OCI-LY7 (cell line): ENCODE measurements at places on chromosomes 5 and 9. TPM values are rescaled to one million over a fixed set of nuclear protein-coding genes. Genes with fewer than 3 reads are reported as not detected.

- DNase-seq = no peak
These were observed 3.9 kb downstream of the STC2 start for GRCh38 chr5:173324115-173325001.

DNA sequence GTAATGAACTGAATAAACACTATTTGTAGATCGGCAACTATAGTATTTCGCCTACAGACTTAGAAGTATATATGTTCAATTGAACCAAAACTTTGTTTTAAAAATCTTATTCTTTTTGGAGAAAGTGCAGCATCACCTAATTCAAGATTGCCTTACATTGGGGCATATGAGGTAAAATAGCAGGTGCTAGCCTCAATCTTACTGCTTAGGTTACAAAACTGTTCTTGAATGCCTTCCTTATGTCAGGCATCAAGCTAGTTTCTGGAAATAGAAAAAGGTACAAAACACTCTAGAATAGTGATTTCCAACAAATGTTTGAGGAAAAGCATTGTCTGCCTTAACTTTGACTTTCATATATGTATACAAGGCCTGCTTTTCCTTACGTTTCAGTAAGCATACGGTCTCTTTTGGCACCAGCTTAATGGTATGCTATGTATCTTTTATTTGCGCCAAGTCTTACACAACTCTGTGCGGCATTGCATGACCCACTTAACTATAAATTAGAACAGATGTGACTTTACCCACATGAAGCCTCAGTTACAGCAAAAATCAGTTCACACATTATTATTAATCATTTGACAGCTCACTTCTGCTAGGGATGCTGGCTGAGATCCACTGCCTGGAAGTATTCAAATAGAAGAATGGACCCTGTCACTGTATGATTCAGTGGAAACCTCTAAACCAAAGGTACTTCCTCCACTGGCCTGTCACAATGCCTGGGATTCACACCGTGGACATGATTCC is 174.1 kb downstream of the PRELID2 start:
- DNase-seq = no peak

DNA sequence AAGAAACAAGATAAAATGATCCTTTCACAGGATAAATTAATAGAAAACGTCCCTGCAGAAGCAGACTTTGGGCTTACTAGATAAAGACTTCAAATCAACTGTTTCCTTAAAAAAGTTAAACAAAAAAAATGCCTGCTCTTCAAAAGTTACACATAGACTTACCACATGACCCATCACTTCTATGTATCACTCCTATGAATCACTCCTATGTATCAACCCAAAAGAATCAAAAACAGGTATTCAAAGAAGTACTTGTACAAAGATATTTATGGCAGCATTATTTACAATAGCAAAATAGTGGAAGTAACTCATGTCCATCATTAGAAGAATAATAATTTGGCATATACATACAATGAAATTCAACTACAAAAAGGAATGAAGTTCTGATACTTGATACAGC is 56.3 kb upstream of the PRDM9 start:
- DNase-seq = no peak

- no peak for DNase-seq
These were observed 48.6 kb upstream of the IRX2 start for GRCh38 chr5:2800035-2800434.

DNA sequence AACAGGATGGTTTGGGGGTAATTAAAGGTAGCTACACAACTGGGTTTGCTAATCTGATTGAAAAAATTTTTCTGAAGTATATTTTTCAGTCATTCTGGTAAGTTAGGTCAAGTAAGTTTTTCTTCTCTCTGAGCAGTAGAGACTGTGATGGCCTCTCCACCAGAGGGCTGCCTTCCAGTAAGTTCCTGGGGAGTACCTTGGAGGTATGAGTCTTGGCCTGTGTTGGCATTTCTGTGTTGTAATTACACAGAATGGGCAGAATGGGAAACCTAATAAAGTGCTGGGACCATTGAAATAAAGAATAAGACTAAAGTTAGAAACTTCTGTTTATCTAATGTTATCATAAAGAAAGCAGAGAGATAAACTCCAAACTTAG is 430.8 kb downstream of the ARHGEF28 start:
- DNase-seq = peak; percentile 13

Gene LCN1
- not detected in 2 replicates for total RNA-seq

DNA sequence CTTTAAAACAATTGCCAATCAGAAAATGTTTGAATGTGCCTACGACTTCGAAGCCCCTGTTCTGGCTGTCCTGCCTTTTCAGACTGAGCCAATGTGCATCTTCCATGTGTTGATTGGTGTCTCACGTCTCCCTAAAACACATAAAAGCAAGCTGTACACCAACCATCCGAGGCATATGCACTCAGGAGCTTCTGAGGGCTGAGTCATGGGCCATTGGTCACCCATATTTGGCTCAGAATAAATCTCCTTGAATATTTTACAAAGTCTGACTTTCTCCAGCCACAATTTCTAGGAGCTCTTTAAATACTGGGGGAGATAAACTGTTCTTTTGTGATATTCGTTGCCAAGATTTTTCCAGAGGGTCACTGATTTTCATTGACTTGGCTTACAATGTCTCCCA is 53.9 kb downstream of the C9orf57 start:
- DNase-seq = no peak

Gene NSMF
- total RNA-seq = 29.0 and 29.8 TPM in 2 replicates

DNA sequence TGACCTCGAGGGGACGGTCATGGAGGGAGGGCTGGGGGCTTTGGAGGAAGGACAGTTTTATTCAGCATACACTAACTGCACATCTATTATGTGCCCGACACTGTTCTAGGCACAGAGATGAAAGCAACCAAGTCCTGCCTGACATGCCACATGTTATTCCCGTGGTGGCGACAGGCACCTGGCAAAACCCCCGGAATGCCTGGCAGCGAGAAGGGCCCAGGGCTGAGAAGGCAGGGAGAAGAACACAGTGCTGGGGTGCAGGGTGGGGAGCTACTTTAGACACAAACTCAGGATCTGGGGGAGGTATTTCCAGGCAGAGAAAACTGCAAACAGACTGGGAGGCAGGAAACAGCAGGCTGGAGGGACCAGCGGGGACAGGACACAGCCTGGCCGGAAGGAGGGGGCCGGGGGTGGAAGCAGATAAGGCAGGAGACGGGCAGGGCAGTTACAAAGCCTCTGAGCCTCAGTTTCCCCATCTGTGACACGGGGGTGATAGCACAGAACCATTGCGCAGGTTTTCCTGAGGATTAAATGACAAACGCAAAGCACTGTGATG is 77.7 kb downstream of the STK10 start:
- DNase-seq = no peak

DNA sequence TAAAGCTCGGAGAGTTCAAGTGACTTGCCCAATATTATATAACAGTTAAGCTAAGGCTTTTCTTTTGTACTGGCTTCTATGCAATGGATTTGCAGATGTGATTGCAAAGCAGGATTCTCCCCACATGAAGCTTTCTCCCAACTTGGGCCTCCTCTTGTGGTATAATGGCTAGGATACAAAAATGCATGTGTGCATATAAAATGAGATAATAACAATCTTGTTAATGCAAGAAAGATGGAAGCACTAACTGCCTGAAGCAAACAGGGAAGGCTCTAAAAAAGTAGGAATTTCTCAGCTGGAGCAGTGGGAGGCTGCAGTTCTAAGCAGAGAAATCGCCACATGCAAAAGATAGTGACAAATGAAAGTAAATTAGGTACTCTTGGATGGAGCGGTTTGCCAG is 444.2 kb upstream of the RIOK2 start:
- no peak for DNase-seq

Gene FOXD4L6
- 0.29 TPM in 1 of 2 replicates, not detected in the other for total RNA-seq

Gene ALDH1A1
- total RNA-seq = not detected in 2 replicates

Gene SEMA6A
- not detected in 2 replicates for total RNA-seq

GRCh38 chr5:173717959-173718358 is 101.5 kb upstream of the BOD1 start:
- DNase-seq = no peak

- no peak for DNase-seq
These were observed 23.8 kb downstream of the EXOC3 start for GRCh38 chr5:466661-467310.

DNA sequence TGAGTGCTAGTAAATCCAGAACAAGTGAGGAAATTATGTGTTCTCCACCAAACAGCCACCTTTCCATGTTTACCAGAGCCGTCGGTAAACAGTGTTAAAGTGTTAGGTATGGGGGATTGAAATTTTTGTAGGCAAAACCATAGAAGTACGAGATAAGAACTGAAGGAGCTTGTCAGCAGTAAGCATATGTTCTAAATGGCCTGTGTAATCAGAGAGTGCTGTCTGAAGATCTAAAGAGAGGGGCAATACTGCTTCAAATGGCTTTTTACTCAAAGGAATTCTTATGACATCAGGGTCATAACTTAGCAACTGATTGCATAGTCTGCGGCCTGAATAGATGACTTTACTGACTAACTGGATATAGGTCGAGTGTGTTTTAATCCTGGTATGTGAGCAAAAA is 13.4 kb upstream of the TEX10 start:
- DNase-seq = no peak

GRCh38 chr9:32385152-32385884 is 875 bp downstream of the ACO1 start:
- DNase-seq = no peak

DNA sequence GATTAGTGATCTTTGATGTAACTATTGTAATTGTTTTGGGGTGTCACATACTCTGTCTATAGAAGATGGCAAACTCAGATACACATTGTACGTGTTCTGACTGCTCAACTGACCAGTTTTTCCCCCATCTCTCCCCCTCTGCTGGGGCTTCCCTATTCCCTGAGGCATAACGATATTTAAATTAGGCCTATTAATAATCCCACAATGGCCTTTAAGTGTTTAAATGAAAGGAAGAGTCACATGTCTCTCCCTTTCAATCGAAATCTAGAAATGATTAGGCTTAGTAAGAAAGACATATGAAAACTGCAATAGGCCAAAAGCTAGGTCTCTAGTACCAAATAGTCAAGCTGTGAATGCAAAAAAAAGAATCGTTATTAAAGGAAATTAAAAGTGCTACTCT is 265.6 kb downstream of the TMEM232 start:
- DNase-seq = no peak

DNA sequence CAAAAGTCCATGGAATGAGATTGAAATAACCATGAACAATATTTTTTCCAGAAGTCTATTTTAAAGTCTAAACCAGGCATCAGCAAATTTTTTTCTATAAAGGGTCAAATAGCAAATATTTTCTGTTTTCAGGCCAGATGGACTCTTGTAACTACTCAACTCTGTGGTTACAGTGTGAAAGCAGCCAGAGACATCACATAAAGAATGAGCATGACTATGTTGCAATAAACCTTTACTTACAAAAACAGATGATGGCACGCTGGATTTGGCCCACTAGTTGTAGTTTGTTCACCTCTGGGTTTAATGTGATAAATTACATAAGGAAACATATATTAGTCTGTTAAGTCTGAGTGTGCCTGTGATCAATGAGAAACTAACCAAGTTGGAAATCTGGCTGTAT is 319.2 kb downstream of the TRPM3 start:
- DNase-seq = no peak

GRCh38 chr9:109817146-109817845 is 37.3 kb downstream of the PALM2AKAP2 start:
- DNase-seq = no peak

GRCh38 chr9:77708064-77708815 is 60.1 kb upstream of the GNA14 start:
- no peak for DNase-seq

- no peak for DNase-seq
These were observed 58.9 kb downstream of the IRF1 start for GRCh38 chr5:132431632-132432031.

GRCh38 chr9:22255337-22255736 is 191.3 kb upstream of the DMRTA1 start:
- no peak for DNase-seq

DNA sequence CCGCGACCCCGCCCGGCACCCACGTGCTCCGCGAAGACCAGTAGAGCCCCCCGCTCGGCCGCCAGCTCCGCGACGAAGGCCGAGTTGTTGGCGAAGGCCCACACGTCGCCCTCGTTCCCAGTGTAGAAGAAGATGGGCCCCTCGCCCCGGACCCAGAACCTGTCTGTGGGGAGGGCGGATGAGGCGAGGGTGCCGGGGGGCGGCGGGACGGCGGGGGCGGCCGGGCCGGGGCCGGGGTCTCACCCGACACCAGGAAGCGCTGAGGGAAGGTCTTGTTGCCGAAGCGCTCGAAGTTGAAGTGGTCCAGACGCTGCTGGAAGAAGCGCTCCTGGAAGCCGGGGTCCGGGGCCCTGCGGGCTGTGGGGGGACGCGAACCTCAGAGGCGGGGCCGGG is 317 bp downstream of the DPP7 start:
- no peak for DNase-seq

GRCh38 chr5:55524816-55525215 is 9.9 kb downstream of the PLPP1 start:
- no peak for DNase-seq

GRCh38 chr9:110807956-110808598 is 139.5 kb downstream of the MUSK start:
- DNase-seq = no peak

GRCh38 chr9:82081496-82081895 is 92.9 kb downstream of the SPATA31D1 start:
- no peak for DNase-seq

DNA sequence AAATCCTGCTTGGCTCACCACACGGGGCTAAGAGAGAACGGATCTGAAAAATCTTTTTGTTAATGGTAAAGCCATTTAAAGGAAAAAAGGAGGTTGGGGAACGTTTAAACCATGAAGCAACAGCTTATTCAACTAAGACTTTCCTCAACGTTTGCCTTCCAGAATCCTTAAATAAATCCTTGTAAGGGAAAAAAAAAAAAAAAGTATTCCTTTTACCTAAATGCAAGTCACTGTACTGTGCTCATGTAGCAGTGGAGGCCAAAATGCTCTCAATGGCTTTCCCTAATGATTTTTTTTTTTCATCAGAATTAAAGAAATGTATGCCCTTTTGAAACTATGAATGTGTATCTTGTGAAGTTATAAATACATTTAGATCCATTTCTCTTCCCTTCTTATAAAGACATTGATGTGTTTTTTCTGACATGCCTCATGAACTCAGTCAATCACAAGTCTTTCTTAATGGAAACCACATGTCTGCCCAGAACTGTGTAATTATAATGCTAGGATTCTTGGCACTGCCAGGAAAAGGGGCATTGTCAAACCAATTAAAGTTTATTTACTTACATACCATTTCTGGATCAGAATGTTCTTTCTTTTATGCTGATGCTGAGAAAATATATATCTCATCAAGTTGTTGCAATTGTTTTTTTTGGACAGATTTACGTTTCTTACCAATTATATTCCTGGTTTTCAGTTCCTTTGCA is 107.5 kb downstream of the EBF1 start:
- no peak for DNase-seq

DNA sequence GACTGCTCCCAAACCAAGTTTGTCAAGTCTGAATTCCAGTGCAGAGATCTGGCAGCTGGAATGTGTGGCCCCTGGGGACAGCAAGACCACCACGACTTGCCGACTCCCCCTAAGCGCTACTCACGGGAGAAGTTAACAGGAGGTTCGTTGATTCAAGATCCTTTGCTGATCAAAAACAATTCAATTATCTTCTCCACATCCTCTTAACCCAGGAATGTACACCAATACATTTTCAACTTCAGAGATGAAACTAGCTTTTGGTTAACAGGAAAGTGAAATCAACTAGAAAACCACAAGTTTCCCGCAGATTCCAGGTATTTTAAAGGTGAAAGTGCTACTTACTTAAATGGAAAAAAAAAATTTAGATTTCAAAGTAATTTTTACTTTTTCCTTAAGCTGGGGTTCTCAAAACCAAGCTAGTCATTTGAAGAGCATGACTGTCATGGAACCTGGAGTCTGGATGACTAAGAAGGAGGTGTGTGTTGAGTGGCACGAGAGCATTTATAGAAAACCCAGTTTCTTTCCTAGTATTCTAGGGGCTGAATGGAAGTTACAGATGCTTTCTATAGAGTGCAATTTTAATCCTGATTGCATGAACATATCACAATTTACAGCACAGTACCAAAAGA is 257.5 kb upstream of the PANK3 start:
- no peak for DNase-seq
